ENCODE measurements at places on chromosomes 16 and 17. TPM values are rescaled to one million over a fixed set of nuclear protein-coding genes. Genes with fewer than 3 reads are reported as not detected.

DNA sequence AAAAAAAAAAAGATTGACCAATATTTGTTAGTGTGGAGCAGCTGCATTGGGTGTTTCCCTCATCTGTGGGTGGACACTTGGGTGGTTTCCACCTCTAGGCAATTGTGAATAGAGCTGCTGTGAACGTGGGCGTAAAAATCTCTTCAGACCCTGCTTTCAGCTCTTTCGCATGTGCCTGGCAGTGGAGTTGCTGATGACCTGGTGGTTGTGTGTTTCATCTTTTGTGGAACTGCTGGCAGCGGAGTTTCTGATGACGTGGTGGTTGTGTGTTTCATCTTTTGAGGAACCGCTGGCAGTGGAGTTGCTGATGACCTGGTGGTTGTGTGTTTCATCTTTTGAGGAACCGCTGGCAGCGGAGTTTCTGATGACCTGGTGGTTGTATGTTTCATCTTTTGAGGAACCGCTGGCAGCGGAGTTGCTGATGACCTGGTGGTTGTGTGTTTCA lies 21.4 kb downstream of the ZC3H18 start:
- DNase-seq = no peak

DNA sequence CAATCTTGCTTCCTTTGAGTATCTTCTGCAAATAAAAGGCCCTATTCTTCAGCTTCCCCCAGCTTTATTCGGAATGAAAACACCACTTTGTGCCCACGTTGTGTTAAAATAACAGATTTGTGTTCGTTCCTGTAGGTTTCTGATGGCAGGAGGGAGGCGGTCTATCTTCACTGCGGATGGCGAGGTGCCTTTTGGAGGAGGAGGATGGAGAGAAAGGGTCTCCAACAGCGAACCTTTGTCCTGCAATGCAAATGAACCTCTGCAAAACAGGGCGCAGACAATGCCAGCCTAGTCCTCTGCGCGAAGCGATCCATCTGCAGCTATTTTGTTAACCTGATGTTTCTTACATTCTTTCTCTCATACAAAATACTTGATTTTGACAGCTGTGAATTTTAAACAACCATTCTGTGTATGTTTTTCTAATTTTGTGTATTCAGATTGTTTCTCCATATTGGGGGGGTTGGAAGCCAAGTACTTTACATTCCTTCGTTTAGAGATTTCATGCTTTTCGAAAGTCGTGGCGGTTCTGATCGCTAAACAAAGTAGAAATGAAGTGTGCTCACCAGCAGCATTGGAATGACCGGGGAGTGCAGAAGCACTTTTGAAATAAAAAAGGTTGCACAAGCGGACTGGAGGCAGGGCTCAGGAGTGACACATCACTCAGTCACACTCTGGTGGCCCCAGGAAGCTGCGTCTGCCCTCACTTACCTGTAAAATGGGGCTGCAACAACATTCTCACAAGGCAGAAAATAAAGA lies 279.0 kb upstream of the IRX5 start:
- DNase-seq = peak; percentile 88

DNA sequence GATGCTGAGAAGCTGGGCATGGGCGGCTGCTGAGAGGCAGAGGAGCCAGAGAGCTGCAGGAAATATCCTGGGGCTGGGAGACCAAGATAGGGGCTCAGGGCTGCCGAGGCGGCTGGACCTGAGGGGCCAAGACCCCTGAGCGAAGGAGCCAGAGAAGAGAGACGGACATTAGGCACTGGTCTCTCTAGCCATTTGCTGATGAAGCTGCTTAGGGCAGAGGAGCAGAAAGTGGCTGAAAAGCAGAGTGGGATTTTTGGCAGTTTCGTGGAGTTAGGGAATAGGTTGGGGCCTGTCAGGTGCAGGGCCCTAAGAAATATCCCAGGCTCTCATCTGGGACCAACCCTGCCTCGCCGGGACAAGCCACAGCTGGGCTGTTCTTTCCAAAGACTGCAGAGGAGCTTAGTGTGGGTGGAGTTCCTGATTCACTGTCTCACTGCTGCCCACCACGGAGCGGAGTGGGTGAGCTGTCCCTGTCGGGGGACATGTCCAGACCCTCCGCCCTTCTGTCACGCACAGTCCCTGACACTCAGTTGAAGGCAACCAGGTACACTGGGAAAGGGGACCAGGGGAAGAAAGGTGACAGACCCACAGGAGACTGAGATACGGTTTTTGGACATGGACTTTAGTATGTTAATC lies 11.3 kb upstream of the DNASE1 start:
- DNase-seq = no peak

DNA sequence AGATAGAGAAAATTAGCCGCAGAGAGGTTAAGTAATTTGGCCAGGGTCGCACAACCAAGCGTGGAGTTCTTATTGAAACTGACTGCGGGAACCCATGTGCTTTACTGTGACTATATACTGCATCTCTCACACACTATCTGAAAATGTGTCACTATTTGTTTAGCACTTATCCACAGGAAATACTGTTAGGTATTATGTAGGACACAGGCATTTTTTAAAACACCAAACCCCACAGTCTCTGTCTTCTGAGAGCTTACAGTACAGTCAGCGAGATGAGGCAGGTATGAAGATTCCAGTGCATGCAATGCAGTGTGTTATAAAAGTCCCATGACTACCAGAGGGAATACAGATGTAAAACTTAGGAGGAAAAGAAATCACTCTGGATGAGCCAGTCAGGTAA lies 11.3 kb downstream of the RBL2 start:
- no peak for DNase-seq

DNA sequence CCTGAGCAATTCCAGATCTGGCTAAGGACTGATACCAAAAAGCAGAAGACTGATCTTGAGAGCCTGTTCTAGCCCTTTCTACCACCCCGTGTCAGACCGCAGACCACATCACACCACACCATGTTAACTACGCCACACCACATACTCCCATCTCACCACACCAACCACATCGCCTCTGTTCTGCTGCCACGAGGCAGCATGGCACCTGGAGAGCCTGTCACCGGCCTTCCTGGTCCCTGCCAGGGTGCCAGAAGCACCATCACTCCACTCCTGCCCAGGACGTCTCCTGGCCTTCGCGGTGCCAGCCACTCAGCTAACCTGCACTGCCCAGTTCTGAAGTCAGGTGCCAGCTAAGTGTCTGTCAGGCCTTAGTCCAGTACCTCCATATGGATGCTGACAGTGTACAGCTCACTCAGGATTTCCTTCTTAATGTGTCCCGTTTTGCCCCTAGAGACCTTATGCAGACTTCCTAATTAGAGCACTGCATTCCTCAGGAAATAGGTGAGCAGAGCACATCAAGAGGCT lies 37.2 kb upstream of the BCAR1 start:
- no peak for DNase-seq

DNA sequence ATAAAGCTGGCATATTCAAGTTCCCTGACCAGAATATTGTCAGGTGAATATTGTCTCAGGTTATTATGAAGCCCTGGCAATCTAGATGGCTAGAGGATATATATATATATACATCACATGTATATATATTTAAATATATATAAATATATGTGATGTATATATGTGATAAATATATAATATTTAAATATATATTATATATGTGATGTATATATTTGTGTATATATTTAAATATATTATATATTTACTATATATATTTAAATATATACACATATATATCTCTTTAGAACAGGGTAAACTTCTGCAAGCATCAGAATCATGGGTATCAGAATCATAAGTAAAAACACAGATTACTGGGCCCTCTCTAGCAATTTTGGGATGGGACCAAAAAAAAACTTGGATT lies 112.6 kb downstream of the CDH8 start:
- no peak for DNase-seq

- DNase-seq = no peak
Measured at GRCh38 chr17:33944412-33944811, 310.7 kb upstream of the CCL2 start.

GRCh38 chr16:57802341-57803133 lies at the start of gene KIFC3:
KIFC3 (minus strand) TSS chr16:57802491; CDS start chr16:57798243, 4,248 bp downstream.
- peak; percentile 82 for DNase-seq

DNA sequence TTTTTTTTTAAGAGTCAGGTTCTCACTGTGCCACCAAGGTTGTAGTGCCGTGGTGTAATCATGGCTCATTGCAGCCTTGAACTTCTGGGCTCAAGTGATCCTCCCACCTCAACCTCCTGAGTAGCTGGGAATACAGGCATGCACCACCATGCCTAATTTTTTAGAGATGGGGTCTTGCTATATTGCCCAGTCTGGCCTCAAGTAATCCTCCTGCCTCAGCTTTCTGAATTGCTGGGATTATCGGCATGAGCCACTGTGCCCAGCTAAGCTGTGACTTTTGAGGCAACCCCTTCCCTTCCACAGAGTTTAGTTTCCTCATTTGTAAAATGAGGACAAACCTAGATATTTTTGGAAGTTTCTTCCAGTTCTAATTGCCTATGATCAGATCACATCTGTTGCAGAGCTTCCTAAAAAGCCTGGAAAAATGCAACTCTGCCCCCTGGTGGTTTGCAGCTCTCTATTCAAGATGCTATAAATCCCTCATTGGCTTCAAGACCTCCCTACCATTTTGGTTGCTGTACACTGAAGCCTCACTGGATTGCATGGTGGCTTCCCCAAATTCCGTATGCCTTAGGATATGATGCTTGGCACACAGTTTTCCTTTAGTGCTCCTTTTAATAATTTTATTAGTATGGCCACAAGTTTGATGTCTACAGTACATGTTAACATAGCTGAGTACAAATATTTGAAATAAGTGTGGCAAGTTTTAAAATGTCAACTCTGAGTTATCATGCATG lies 19.3 kb downstream of the GDE1 start:
- peak; percentile 93 for DNase-seq

- no peak for DNase-seq
Measured at GRCh38 chr16:88816736-88817535, 5.2 kb upstream of the APRT start.

GRCh38 chr16:29968205-29968604 lies 5.5 kb upstream of the TAOK2 start:
- no peak for DNase-seq

DNA sequence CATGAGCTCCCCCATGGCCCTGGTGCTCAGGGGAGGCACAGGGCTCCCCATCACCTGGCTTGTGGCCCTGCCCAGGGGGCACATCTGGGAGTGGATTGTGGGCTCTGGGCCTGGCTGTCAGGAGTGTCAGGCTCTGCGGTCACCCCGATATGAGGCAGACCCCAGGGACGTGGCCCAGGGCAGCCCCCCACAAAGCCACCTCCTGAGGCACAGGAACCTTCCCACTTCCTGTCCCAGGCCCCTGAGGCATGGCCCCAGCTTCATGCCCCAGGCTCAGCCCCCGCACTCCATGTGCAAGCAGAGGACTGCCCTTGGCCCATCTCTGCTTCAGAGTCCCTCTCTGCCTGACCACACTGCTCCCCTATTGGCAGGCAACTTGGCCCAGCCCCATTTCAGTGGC lies 160.3 kb downstream of the PCTP start:
- DNase-seq = no peak

SECTM1 gene
- total RNA-seq = not detected

CCL4L2 gene
- not detected for total RNA-seq
